ENCODE measurements at places on chromosomes 3 and 15.
A peak's percentile ranks its signal among the peaks of the same experiment; 100 is the strongest.

- DNase-seq, result peak; percentile 5
Measured at GRCh38 chr15:47542312-47542989, 174.9 kb upstream of the SEMA6D start.

GRCh38 chr3:9715764-9716437, 12.3 kb downstream of the CPNE9 start:
- DNase-seq, result peak; percentile 54

- DNase-seq, result no peak
Measured at GRCh38 chr15:81962482-81962881, 83.3 kb downstream of the MEX3B start.

DNA sequence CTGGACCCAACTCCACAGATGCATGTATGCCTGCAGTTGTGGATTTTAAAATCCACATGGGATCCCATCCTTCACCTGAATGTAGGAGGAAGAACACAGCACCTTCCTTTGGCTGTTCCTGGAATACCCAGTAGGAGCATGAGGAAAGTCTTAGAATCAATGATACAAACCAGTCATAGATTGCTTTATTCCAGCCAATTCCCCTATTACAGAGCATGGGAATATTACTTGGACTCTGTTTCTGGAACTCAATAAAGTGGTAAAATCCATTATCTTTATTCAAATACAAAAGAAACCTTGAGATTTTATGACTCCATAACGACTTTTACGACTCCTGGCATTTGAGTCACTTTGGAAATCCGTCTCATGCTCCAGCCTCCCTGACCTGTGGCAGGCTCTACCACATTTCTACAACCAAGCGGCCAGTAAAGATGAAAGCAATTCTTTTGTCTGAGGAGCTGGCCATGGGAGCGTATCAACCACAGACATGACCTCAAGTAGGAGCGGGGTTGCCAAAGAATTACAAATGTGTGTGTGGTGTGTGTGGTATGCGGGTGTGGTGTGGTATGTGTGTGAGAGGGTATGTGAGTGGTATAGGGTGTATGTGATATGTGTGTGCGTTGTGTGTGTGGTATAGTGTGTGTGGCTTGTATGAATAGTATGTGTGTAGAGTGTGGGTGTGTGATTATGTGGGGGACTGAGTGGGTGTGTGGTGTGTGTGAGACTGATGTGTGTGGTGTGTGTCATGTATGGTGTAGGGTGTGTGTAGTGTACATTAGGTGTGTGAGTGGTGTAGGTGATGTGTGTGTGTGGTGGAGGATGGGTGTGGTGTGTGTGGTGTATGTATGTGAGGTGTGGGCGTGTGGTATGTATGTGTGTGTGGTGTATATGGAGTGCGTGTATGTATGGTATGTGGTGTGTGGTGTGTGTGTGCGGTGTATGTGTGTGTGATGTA, 40.0 kb downstream of the ARRDC4 start:
- DNase-seq, result no peak

- DNase-seq, result no peak
Measured at GRCh38 chr3:126746395-126747177, 42.5 kb downstream of the CHCHD6 start.

DNA sequence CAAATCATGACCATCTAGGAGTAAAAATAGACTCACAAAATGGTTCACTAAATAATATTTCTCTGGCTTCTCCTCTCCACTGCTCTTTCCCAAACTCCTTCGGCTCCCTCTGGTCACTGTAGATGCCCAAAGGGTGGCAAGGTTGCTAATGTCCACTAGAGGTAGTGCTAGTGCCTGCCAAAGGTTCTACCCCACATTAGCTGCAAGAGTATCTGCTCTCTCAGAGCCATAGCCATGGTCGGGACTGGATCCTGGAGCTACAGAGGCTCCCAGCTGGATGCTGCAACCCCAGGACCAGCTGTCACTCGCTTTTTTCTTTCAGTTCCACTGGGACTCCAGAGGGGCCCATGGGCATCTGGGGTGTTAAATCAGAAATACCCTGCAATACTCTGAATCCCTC, 8.5 kb downstream of the HTR3D start:
- DNase-seq, result no peak

DNA sequence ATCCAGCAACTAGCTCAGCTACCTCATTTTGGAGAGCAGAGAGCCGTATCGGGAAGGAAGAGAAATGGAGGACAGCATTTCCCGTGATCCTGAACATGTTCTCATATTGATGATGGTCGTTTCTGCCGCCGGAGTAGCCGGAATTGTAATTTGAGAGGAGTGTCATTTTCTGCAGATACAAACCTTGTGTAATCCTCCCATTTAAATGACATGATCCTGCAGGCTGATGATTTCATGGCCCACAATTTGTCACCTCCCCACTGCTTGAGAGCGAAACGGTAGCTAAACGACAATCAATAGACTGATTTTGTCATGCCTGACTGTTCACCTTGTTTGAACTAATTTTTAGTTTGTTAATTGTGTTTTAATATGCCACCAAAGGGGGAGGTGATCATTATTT, 126.5 kb upstream of the CNTN6 start:
- DNase-seq, result no peak

- DNase-seq, result no peak
Measured at GRCh38 chr15:85401108-85401774, 20.8 kb downstream of the AKAP13 start.

DNA sequence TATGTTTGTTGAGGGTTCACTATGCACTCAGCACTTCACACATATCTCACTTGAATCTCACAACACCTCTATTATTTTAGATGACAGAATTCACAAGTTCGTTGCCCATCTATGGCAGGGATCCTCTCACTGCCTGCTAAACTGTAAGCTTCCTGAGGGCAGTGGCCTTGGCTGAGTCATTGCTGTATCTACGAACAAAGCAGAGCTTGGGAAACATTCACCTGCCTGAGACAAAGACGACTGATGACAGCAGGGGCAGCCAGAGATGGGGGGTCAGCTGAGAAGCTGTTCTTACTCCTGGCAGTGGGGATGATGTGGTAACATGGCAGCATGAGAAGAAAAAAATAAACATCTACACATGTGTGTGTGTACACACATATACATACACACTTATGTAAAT, 125.5 kb upstream of the NMNAT3 start:
- no peak for DNase-seq

- DNase-seq, result peak; percentile 54
Measured at GRCh38 chr3:194328053-194328657, 23.0 kb downstream of the CPN2 start.

GRCh38 chr3:9746330-9746729, 3.4 kb upstream of the OGG1 start:
- peak; percentile 65 for DNase-seq

DNA sequence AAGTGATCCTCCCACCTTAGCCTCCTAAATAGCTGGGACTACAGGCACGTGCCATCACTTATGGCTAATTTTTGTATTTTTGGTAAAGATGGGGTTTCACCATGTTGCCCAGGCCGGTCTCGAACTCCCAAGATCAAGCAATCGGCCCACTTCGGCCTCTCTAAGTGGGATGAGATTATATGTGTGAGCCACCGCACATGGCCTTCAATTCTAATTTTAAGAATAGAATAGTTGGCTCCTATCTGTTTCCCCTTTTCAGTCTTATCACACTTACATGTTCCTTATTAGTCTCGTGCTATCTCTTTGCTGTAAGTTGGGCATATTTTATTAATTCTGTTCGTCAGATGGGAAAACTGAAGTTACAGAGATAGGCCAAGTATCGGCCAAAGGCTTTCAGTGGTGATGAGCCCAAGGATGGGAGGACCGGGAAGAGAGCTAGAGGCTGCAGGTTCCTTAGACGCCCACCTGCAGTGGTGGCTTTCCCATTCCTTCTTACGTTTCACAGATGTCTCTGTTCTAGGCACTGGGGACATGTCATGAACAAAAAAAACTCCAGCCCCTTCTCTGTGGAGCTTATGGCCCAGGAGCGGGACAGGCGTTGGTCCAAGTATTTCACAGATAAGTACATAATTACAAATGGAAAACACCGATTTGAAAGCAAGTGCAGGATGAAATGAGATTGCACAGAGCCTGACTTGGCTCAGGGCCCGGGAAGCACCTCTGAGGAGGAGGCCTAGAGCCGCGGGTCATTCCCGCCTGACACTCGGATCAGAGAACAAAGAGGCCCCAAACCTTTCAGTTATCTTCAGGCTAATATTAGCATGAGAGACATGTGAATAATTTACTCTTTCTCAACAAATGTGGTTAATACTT, 91.1 kb upstream of the KLF13 start:
- DNase-seq, result no peak

DNA sequence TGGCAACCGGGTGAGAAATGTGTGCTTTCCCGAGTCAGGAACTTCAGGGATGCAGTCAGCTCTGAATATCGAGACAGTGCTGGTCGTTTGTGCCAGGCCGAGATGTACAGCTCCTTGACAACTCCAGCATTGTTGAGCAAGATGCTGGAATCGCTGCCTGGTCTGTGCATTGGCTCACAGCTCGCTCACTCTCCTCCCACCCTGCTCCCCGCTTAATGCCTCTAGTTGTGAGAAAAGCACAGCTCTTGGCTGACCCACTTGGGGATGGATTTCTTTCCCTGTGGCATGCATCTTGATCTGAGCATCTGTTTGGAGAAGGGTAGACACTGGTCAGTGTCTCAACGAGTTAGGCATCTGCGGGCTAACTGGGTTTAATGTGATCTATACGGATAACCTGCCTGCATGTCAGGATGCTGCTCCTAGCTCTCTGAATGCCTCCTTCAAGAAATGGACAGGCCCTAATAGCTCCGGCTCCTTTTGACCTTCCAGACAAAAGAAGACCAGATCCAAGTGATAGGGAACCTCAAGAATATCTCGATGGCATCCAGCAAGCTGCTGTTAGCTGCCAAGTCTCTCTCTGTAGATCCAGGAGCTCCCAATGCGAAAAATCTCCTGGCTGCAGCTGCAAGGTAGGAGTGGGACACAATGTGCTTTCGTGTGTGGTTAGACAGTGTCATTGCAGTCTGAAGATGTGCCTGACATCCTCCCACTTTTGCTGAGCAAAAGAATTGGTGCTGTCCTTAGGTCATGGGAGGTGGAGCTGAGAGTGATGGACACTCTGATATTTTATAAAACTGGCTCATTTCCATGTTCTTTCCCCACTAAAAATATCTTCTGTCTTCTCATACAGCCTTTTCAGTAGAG, 302.2 kb upstream of the TPM1 start:
- no peak for DNase-seq

DNA sequence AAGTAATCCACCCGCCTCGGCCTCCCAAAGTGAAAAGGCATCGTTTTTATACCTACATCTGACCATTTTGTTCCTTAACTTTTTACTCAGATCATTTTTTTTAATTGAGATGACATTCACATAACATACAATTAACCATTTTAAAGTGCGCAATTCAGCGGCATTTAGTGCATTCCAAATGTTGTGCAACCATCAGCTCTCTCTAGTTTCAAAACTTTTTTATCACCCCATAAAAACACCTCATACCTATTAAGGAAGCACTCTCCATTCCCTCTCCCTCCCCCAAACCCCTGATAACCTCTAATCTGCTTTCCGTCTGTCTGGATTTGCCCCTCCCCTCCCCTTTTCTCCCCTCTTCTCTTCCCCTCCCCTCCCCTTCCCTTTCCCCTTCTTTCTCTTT, 310.1 kb downstream of the UACA start:
- no peak for DNase-seq

DNA sequence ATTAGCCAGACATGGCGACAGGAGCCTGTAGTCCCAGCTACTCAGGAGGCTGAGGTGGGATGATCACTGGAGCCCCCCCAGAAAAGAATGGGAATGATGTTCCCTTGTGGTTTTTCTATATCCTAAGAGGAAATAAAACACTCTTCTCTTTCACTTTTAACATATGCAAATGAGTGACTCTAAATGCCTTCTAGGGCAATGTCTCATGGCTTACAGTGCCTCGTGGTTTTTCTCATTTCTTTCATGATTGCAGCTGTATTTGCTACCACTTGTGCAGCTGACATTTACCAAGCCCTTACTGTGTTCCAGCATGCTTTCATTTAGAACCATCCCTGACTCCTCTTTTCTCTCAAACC, 26.4 kb downstream of the STOML1 start:
- no peak for DNase-seq

GRCh38 chr3:136989781-136990524, 32.2 kb downstream of the IL20RB start:
- no peak for DNase-seq

DNA sequence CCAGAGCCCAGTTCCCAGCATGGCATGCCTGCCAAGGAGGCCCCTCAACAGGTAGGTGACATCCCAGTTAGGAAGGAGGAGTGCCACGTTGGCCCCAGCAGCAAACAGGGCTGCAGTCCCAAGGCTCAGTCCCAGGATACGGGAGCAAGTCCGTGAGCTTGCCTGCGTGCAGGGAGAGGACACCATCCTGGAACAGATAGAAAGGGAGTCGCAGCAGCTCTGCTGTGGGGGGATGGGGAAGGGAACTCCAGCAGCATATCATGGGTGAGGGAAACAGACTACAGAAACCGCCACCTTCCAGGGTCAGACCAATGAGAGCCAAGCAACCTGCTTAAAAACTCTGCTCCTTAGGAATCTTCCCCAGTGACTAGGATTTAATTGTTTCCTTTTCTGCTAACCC, 9.4 kb upstream of the DYNLT2B start:
- no peak for DNase-seq

- no peak for DNase-seq
Measured at GRCh38 chr3:57226176-57226575, 1.4 kb upstream of the APPL1 start.

- no peak for DNase-seq
Measured at GRCh38 chr3:117133066-117133465, 423.5 kb downstream of the TUSC7 start.

- no peak for DNase-seq
Measured at GRCh38 chr3:99498550-99499234, 139.7 kb upstream of the COL8A1 start.

DNA sequence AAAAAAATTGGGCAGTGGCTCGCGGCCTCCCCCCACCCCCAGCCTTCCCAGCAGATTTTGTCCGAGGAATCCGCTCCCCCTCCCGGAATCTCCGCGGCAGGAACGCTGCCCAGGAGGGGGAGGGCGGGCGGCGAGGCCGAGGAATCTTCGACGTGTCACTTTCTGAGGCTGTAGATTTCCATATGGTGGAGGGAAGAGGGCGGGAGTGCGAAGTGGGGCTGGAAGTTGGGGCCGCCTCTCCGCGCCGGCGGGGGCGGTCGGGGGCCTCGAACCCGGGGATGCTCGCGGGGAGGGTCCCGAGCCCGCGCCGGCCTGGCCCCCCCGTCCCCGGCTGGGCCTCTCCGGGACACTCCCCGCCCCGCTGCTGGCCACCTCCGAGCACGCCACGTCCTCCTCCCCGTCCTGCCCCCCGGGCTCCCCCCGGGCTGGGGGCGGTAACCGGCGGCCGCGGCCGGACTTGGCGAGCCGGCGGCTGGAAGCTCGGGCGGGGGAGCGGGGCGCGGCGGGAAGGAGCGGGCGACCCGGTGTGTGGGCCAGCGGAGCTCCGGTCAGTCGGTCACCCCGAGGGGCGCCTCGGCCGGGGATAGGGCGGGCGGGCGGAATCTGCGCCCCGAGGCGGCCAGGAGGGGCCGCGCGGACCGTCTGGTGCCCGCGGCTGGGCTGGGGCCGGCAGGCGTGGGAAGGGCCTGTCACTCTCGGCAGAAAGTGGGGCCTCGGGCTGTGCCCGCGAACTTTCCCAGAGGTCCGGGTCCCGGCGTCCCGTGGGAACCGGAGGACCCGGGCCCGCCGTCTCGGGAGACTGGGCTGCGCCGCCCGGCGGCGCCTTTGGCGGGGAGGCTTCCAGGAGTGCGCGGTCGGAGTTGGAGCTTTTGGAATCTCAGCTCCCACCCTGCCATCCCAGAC, 951 bp downstream of the FNDC3B start:
- DNase-seq, result peak; percentile 69
